ENCODE measurements at places on chromosomes 4 and X. TPM values are rescaled to one million over a fixed set of nuclear protein-coding genes. Genes with fewer than 3 reads are reported as not detected.

- DNase-seq = no peak
Observed at GRCh38 chrX:140762061-140762460, 52.5 kb downstream of the LINC00632 start.

DNA sequence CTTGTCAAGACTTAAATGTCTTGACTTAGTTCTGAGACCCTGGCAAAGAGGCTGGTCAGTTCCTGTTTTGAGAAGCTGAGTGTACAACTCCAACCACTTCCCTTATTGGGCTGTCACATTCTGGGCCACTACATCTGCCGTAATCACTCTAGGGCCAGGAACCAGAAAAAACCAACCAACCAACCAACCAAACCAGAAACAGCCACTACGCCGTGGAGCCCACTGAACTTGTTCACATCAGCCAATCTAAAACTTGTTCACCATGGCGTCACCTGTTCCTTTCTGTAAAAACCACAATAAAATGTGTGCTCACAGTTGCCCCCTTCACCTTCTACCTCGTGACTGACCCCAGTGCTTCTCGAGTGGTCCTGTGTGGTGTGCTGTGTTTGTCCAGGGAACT, 107.3 kb downstream of the JADE1 start:
- no peak for DNase-seq

- DNase-seq = no peak
Observed at GRCh38 chr4:143085659-143086058, 99.1 kb upstream of the USP38 start.

DNA sequence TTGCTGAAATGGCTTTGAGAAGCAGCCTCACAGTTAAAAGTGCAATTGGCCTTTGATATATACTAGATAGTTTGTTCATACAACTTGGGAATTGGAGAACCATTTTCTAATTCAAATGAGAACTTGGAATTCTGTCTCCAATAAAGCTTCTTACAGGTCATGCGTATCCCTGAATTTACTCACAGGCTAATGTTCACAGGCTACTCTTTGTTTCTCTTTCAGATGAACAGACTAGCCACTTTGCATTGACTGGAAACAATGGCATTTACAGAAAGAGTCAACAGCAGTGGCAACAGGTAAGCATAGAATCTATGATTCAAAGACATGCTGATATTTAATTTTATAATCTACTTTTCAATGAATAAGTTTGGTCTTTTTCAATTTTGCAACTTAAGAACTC, 13.5 kb downstream of the AFF1 start:
- DNase-seq = no peak

- no peak for DNase-seq
Observed at GRCh38 chr4:95758001-95758400, 81.9 kb upstream of the PDHA2 start.

DNA sequence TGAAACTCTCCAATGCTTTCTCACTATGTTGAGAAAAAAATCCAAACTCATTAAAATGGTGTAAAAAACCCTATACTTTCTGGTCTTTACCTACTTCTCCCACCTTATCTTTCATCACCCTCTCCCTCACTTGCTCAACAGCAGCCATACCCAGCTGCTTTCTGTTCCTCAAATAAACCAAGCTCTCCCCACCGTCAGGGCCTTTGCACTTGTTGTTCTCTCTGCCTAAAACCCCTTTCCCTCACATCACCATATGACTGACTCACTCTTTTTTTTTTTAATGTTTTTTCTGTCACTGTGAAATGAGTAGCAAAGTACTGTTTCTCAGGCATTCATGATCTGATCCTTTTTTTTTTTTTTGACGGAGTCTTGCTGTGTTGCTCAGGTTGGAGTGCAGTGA, 122.3 kb upstream of the TMEM164 start:
- no peak for DNase-seq

DNA sequence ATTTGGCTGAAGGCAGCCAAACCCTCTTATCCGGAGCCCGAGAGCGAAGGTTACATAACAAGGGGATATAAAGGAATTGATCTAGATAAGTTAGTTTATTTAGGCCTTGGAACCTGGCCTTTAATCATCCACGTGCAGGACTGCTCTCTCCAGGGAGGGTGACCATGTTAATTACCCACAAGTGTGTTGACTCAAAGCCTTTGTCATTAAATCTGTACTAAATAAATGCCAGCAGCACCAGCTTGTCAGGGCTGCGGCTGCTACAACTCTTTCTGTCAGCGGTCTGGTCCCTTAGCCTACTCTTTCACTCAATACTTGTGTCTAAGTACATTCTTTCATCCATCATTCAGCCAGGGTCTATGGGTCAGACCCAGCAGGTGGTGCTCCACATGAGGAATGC, 206.1 kb downstream of the TBCK start:
- DNase-seq = no peak

DNA sequence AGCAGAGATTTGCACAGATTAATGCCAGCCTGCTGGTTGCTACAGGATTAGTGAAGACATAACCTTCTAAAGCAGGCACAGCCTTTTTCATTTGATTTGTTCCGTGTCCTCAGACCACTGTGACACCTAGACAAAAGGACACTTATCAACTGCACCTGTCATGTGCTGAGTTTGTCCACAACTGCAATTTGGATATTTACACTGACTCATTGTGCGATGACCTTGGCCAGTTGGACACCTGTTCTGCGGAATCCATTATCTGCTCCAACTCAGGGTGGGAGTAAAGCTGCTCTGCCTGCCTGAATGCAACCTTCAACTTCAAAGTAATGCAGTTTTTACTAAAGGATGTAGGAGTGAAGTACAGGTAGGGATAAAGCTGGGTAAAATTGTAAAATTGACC, 4.1 kb upstream of the NR0B1 start:
- DNase-seq = no peak

- no peak for DNase-seq
Observed at GRCh38 chr4:32161392-32161791, 1441.2 kb downstream of the PCDH7 start.

- no peak for DNase-seq
Observed at GRCh38 chrX:65609237-65609636, 58.2 kb upstream of the MSN start.

DNA sequence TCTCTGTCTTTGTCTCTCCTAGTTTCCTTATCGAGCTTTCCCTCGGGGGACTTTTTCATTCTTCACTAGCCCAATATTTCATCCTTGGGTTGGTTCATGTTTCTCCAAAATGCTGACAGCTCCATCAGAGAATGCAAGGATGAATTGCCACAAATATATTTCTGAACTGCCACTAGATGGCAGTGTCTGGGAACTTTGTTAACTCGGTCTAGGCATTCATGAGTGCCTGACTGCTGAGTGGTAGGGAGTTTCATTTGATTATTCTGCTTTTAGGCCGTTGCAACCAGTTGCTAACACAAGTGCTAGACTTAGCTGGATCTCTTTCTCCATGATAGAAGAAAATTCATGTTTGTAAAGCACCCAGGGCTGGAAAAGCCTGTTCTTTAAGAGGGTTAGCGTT, 73.5 kb upstream of the RAP2C start:
- peak; percentile 14 for DNase-seq

DNA sequence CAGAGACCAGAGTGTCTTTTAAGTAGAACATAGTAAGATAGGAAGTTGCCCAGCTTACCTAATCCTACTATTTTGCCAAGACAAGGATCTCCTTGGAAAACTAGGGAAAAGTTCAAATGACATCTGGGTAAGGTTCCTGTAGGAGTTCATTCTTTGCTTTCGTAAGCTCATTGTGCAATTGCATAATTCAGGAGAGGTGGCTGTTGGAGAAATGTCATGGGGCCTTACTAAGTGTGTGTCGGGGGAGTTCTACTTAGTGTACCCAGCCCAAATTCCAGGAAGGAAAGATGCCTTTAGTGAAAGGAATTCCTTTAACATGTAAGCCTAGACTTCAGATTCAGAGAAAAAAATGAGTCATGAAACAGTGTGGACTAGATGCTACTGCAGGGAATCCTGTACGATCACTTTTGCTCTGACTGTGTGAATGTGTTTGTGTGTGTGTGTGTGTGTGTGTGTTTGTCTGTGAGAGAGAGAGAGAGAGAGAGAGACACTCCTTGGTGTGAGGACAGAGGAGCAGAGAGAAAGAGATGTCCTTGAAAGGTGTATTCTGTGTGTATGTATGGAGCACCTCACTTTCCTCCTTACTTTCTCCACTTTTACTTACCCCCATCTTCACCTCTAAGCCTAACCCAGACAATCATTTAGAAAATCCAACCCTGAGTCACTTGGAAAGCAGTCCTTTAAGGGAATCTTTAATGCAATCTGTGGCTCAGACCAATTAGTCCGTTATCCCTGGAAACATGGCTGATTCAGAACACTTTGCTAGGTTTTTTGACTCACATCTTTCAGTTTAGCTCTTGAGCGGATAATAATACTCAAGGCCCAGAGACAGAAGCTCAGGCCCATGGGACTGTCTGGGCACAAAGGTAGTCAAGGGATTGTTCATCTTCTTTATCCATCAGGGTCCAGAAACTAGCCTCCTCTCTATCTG, 114.5 kb upstream of the ACSL4 start:
- no peak for DNase-seq

- DNase-seq = no peak
Observed at GRCh38 chrX:72081605-72082320, 50.0 kb downstream of the RTL5 start.

GRCh38 chr4:112840061-112840460, 203.1 kb downstream of the LARP7 start:
- DNase-seq = no peak

The CTAG2 gene
- not detected for total RNA-seq

The DCTD gene
- total RNA-seq = 99.7 TPM

The USP51 gene
- total RNA-seq = 1.8 TPM

The NXT2 gene
- total RNA-seq = 11.5 TPM

The OTUD6A gene
- total RNA-seq = not detected

The HSD17B13 gene
- total RNA-seq = not detected

The ARAP2 gene
- not detected for total RNA-seq

The GLRA2 gene
- not detected for total RNA-seq

All from SJSA1 (cell line).